Effector memory CD8-positive, alpha-beta T cell (primary cell): ENCODE measurements at places on chromosomes 3 and 15.

- peaks cover under 1% of the 10 kb centered on the region for H3K4me1 ChIP-seq
- H3K27ac ChIP-seq = no peak overlapping the region
- DNase-seq = no peak
- no peaks in the 10 kb centered on the region for H3K36me3 ChIP-seq
- H3K4me3 ChIP-seq = no peak overlapping the region
Measured at GRCh38 chr15:59232476-59232875, 25.8 kb downstream of the LDHAL6B start.

DNA sequence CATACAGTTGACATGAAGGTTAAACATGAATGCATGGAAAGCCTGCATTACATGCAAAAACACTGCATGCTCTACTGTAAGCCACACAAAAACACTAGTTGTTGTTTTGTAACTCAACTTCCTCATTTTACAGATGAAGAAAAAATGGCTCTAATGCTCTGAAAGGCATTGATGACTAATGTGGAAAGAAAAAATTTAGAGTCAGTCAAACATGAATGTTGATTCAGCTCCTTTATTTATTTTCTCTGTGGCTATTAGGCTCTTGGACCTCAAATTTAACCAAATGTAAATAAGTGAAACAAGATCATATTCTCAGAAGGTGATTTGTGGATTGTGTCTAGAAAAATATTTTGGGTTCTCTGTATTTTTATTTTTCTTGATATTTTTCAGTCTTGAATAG lies 336.7 kb upstream of the ZNF717 start:
- H3K36me3 ChIP-seq = peaks cover 3% of the 10 kb centered on the region
- H3K27ac ChIP-seq = no peak overlapping the region
- no peaks in the 10 kb centered on the region for H3K27me3 ChIP-seq
- no peaks in the 10 kb centered on the region for H3K4me1 ChIP-seq
- no peak for DNase-seq

- no peak overlapping the region for H3K27ac ChIP-seq
- DNase-seq = no peak
- no peak overlapping the region for H3K4me3 ChIP-seq
- H3K36me3 ChIP-seq = no peaks in the 10 kb centered on the region
- no peaks in the 10 kb centered on the region for H3K27me3 ChIP-seq
Measured at GRCh38 chr3:191809326-191809949, 348.5 kb downstream of the PYDC2 start.

- H3K27me3 ChIP-seq = peaks cover 12% of the 10 kb centered on the region
- H3K4me1 ChIP-seq = no peaks in the 10 kb centered on the region
- no peak overlapping the region for H3K4me3 ChIP-seq
Measured at GRCh38 chr3:40843208-40843624, 318.5 kb downstream of the ZNF621 start.

- no peak for DNase-seq
- H3K36me3 ChIP-seq = no peaks in the 10 kb centered on the region
- H3K27ac ChIP-seq = no peak overlapping the region
- no peak overlapping the region for H3K4me3 ChIP-seq
- H3K4me1 ChIP-seq = peaks cover 3% of the 10 kb centered on the region
Measured at GRCh38 chr3:127151992-127152650, 40.8 kb upstream of the PRR23E start.

GRCh38 chr15:59315914-59316451 lies 56.7 kb downstream of the MYO1E start:
- DNase-seq = no peak
- H3K27ac ChIP-seq = no peak overlapping the region
- no peaks in the 10 kb centered on the region for H3K4me1 ChIP-seq
- peaks cover 35% of the 10 kb centered on the region for H3K27me3 ChIP-seq

GRCh38 chr15:88627463-88627862 lies 6.3 kb downstream of the AEN start:
- H3K4me1 ChIP-seq = peaks cover 55% of the 10 kb centered on the region
- H3K4me3 ChIP-seq = peak overlapping the region; percentile 35
- peak overlapping the region; percentile 88 for H3K27ac ChIP-seq
- no peaks in the 10 kb centered on the region for H3K27me3 ChIP-seq

DNA sequence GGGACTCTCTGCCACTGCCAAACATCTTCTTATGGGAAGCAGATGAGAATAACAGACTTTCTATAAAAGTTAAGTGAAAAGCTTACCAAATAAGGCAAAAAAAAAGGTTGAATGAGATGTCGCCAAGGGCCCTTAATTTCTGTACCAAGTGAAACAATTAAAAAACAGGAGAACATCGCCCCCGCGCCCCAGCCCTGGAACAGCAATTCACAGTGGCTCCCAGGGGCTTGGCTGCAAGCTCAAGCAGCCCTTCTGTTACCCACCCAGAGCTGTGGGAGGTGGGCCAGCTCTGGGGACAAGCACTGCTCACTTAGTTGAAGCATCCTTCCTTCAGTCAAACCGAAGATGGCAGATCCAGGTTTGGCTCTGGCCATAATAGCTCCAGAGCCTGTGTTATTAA lies 208.0 kb downstream of the ERC2 start:
- no peak for DNase-seq
- H3K27ac ChIP-seq = no peak overlapping the region
- H3K36me3 ChIP-seq = no peaks in the 10 kb centered on the region
- peaks cover 46% of the 10 kb centered on the region for H3K27me3 ChIP-seq
- no peak overlapping the region for H3K4me3 ChIP-seq

GRCh38 chr3:164222197-164222596 lies 856.1 kb downstream of the SI start:
- H3K27ac ChIP-seq = no peak overlapping the region
- no peaks in the 10 kb centered on the region for H3K4me1 ChIP-seq
- DNase-seq = no peak

- no peaks in the 10 kb centered on the region for H3K4me1 ChIP-seq
- H3K36me3 ChIP-seq = no peaks in the 10 kb centered on the region
- no peak for DNase-seq
- no peak overlapping the region for H3K27ac ChIP-seq
- no peaks in the 10 kb centered on the region for H3K27me3 ChIP-seq
- H3K4me3 ChIP-seq = no peak overlapping the region
Measured at GRCh38 chr3:77489216-77489615, 449.3 kb downstream of the ROBO2 start.

GRCh38 chr3:13324835-13325501 lies 95.2 kb downstream of the NUP210 start:
- H3K27me3 ChIP-seq = no peaks in the 10 kb centered on the region
- H3K27ac ChIP-seq = peak overlapping the region; percentile 85
- no peak overlapping the region for H3K4me3 ChIP-seq
- peaks cover 78% of the 10 kb centered on the region for H3K36me3 ChIP-seq

DNA sequence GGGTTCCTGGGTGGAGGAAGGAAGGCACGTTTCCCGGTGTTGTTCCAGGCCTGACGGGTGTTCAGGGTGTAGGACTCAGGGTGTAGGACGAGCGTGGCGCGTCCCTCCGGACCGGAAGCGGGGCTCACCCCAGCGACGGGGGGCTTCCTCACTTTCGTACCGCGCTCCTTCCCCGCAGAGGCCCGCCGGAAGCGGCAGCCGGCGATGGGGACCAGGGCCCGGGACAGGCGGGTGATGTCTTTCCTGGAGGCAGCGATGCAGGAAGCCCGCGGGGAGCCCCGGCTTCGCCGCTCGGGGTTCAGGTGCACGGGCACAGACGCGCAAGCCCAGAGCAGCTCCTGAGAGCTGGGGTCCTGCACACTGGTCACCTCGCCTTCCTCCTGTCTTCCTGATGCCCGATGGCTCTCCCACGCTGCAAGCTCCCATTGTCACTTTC lies 13.4 kb downstream of the FOXL2NB start:
- no peak for DNase-seq
- H3K4me1 ChIP-seq = peaks cover 4% of the 10 kb centered on the region
- peaks cover 65% of the 10 kb centered on the region for H3K27me3 ChIP-seq
- H3K4me3 ChIP-seq = peak overlapping the region; percentile 61
- peaks cover 3% of the 10 kb centered on the region for H3K36me3 ChIP-seq

DNA sequence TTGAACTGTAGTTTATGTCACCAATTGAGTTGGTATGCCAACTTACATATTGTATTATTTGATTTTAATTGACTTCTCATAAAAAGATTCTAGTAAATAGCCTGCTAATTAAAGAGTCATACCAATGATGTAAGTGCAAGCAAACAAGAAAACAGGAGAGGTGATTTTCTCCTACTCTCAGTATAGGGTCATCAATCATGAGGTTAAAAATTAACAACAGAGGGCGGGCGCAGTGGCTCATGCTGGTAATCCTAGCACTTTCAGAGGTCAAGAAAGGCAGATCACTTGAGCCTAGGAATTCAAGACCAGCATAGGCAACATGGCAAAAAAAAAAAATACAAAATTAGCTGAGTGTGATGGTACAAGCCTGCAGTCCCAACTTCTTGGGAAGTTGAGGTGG lies 108.7 kb downstream of the MYO9A start:
- H3K4me3 ChIP-seq = no peak overlapping the region
- peaks cover 11% of the 10 kb centered on the region for H3K36me3 ChIP-seq
- no peaks in the 10 kb centered on the region for H3K27me3 ChIP-seq
- H3K4me1 ChIP-seq = no peaks in the 10 kb centered on the region
- no peak overlapping the region for H3K27ac ChIP-seq

- no peak overlapping the region for H3K27ac ChIP-seq
- H3K27me3 ChIP-seq = no peaks in the 10 kb centered on the region
- no peak for DNase-seq
- no peak overlapping the region for H3K4me3 ChIP-seq
Measured at GRCh38 chr3:173591401-173591800, 193.9 kb downstream of the NLGN1 start.

DNA sequence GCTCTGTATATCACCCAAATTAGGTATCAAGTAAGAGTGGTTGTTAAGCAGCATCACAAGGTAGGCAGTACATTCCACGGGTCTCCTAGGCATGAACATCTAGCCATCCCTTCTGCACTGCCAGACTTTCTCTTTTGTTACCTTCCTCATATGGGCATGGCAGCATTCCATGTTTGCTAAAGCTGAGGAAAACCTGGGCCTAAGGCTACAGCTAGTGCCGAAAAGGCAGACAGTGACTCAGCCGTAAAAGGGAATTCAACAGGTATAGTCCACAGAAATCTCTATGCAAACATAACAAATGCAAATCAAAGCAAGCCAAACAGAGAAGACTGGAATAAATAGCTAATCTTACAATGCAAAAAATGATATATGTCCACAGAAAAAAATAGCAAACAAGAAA lies 645.4 kb downstream of the ZBBX start:
- H3K4me3 ChIP-seq = no peak overlapping the region
- H3K36me3 ChIP-seq = no peaks in the 10 kb centered on the region
- no peak overlapping the region for H3K27ac ChIP-seq
- no peak for DNase-seq
- H3K4me1 ChIP-seq = no peaks in the 10 kb centered on the region
- no peaks in the 10 kb centered on the region for H3K27me3 ChIP-seq

DNA sequence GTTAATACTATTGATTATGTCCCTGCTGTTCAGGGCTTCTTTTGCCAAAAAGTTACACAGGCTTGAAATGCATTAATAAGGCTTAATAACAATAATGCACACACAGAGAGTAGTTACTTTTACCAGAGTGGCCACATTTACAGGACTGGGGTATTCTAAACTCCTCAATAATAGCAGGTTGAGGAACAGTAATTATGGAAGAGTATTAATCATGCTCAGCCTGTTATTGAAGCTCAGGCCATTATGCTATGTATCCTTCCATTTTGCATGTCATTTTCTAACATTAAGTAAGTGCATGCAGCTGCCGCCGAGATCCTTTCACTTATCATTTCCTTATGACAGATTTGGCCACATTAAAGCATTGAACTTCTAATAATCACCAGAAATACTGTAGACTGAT lies 5.7 kb downstream of the ARRDC4 start:
- no peaks in the 10 kb centered on the region for H3K27me3 ChIP-seq
- no peak for DNase-seq
- H3K27ac ChIP-seq = no peak overlapping the region

DNA sequence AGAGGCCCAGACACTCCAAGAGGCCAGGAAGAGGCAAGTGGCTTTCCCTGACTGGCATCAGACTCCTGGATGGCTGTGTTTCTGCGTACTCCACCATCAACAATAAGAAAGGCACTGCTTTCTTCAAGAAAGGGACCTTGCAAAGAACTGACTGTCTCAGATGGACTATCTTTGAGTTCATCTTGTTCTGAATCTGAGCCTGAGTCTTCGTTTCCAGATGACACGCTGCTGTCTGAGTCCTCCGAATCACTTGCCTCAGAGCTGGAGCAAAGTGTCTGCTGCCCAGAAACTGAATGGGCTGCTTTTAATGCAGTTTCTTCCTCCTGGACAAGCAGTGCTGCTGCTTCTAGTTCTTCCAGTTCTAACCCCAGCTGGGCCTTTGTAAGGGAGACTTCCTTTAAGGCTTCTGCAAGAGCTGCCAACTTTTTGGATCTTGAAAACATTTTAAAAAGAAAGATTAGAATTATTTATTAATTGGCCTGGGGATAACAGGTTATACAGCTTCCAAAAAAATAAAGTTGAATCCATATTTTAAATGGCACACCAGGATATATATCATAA lies 97.8 kb downstream of the SHQ1 start:
- H3K27me3 ChIP-seq = no peaks in the 10 kb centered on the region
- no peak for DNase-seq
- peaks cover 5% of the 10 kb centered on the region for H3K4me1 ChIP-seq
- peaks cover 8% of the 10 kb centered on the region for H3K36me3 ChIP-seq

GRCh38 chr15:63491979-63492378 lies 12.4 kb upstream of the USP3 start:
- no peak overlapping the region for H3K27ac ChIP-seq
- DNase-seq = no peak
- no peaks in the 10 kb centered on the region for H3K27me3 ChIP-seq
- H3K36me3 ChIP-seq = peaks cover 8% of the 10 kb centered on the region
- H3K4me1 ChIP-seq = peaks cover 19% of the 10 kb centered on the region
- H3K4me3 ChIP-seq = no peak overlapping the region

DNA sequence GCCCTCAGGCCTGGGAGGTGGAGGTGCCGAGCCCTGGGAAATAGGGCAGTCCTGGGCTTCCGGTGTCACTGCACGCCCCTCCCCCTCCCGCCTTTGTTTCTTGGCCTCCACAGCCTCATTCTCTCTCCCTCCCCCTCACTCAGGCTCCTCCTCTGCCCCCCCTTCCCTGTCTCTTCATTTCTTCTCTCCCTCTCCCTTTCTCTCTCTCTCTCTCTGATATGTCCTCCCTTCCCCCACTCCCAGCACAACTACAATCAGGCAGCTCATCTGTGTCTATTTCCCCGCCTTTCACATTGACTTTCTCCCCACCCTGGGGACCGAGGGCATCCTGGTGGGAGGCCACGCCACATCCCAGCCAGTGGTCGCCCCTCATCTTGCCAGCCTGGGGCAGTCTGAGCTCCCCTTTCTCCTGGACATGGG lies 40.2 kb downstream of the IDH2 start:
- H3K27me3 ChIP-seq = no peaks in the 10 kb centered on the region
- peak overlapping the region; percentile 80 for H3K27ac ChIP-seq
- H3K4me3 ChIP-seq = peak overlapping the region; percentile 43
- peaks cover 36% of the 10 kb centered on the region for H3K4me1 ChIP-seq

DNA sequence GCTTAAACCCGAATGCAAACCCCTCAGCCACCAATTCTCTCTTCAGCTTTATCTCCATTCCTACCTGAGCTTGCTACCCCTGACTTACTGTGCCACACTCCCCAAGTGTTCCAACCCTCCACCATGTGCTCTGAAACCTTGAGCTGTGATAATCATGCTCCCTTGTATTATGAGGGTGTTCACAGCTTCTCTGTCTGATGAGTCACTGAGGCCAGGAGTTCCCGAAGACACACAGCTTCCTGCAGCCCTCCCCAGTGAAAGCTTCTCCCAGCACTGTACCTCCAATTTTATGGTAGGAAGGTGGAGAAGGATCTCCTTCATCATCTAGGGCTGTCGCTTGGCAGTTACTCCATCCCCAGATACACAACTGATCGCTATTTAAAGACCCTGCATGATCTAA lies 24.9 kb downstream of the STAC start:
- DNase-seq = no peak
- H3K27me3 ChIP-seq = no peaks in the 10 kb centered on the region
- H3K36me3 ChIP-seq = no peaks in the 10 kb centered on the region
- no peak overlapping the region for H3K27ac ChIP-seq
